ENCODE measurements at places on chromosomes 4 and X.

DNA sequence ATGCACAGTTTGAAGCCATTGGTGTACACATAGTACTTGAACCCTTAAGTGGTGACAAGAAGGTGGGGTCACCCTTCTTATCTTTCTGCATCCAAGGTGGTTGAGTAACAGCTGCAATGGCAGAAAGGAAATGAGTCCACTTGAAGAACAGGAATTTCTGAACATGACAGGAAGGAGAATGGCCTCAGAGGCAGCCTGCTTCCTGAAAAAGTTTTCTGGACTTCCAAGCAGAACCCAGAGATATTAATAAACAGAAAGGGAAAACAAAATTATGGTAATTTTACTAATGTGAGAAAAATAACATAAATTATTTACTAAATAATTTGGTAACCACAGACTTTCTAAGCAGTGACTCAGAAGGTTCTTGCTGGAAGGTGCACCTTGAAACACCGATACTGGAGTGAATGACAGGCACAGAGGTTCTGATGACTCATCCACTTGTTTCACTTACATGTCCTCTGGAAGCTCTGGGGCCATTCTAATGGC lies 119.9 kb upstream of the HS3ST1 start:
- DNase-seq: no peak

GRCh38 chr4:152072001-152072485 lies 311.2 kb upstream of the GATB start:
- DNase-seq: no peak

GRCh38 chr4:41572516-41572915 lies 34.6 kb downstream of the LIMCH1 start:
- no peak for DNase-seq

GRCh38 chrX:48972220-48973164 lies 848 bp upstream of the KCND1 start:
- no peak for DNase-seq

DNA sequence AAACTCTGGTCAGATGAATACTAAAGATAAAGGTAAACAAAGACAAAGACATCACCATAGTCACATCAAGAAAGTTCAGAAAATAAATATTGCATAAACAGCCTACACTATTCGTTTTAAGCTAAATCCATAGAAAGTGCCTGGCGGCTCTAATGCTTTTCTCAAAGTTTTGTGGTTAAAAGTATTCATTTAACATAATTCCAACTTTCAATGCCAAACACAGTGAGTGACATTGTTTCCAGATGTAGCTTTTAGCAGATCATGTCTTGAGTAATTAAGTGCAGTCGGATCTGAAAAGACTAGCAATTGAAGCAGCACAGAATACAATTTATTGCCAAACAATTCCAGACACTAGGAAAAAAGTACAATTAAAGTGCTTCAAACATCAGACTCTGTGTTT lies 287.1 kb upstream of the ADGRL3 start:
- no peak for DNase-seq

DNA sequence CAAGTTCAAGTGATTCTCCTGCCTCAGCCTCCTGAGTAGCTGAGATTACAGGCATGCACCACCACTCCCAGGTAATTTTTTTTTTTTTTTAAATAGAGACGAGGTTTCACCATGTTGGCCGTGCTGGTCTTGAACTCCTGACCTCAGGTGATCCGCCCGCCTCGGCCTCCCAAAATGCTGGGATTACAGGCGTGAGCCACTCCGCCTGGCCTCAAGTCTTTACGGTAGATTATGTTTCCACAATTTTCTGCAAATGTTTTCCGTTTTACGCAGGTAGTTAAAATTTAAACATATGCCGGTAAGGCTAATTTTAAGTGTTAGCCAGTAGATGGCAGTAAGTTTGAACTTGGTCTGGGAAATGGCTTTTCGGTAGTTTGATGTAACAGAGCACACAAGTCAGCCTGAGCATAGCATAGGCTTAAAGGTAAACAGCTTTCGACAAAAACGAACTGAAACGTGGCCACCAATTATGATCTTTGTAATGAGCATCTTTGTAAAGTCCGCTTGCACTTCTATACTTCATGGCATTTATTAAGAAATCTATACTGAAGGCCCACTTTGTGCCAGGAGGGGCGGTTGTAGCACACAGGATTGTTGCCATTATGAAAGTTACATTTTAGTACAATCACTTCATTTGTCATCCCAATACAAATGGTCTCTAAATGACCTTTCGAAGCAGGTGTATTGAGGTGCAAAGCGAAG lies 31.1 kb downstream of the CCKAR start:
- DNase-seq: peak; percentile 37

DNA sequence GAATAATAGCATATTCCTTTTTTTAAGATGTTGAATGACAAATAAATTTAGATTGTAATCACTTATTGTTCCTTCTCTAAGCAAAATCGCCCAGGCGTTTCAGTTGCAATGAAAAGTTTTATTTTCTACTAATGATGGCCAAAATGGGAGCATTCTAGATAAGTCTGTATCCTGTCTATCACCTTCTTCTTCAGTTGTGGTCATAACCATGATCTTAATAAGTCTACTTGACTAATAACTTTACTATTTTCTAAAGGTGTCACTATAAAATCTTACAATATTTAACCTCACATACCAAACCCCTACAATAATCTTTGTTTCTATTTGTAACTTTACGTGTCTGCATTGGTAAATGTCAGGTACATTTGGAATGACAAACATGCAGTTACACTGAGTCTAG lies 723.7 kb upstream of the MAGEB2 start:
- no peak for DNase-seq

GRCh38 chr4:105543881-105544280 lies 8.5 kb upstream of the ARHGEF38 start:
- DNase-seq: no peak

- no peak for DNase-seq
Observed at GRCh38 chr4:137707626-137708025, 175.3 kb upstream of the PCDH18 start.

DNA sequence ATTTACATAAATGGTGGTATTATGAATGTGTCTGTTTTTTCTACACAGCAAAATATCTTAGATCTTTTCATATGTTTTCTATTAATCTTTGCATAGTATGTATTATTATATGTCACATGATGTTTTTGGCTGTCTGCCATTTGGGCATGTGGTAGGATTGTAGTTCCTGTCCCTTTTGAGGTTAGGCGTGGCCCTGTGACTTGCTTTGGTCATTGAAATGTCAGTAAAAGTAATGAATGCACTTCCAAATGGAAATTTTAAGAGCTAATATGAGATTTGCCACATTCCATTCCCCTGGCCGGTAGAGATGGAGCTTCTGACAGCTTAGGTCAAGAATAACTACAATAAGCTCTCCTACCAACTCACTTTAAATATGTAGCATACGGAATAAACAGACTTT lies 45.1 kb downstream of the JADE3 start:
- DNase-seq: no peak

GRCh38 chr4:113499166-113499565 lies 262.4 kb downstream of the CAMK2D start:
- DNase-seq: no peak

GRCh38 chr4:61376301-61376700 lies 176.2 kb downstream of the ADGRL3 start:
- no peak for DNase-seq

DNA sequence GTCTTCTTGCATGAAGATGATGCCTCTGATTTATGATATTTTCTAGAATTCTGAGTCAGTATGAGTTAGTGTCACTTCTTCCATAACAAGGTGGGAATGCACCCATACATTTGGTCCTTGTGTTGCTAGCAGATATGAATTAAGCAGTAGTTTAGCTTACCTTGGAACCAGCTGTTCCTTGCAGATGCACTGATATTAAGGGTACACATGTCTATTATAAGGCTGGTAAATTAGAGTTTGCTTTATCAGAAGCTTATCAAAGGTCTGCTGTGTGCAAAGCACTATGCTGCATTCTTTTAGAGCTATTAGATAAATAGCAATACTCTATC lies 36.5 kb downstream of the AFF1 start:
- no peak for DNase-seq

DNA sequence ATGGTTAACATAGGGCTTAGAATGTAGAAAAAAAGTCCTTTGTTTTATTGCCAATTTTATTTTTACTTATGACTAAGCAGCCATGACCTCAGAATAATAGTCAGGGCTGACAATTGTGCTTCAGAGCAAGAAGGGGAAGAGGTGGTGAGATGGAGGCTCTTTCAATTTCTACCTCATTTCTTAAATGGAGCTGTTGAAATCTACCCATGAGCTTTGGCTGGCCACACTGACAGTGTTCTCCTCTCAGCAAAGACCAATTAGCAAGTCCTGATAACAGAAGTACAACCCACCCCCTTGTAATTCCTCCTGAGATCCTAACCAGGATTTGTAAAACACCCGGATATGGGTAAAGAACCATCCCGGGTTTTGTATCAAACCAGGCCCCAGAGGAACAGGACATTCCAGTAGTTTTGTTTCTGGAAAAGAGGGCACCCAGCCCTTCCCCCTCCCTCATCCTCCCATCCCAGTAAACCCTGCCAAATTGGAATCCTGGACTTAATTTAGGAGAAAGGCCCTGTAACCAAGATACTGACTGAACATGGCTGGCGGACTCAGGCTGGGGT lies at the start of gene HEPH:
TSS of gene HEPH (plus strand) at position 399 of the 563 bp plus-strand sequence. CDS start 6,324 bp downstream, outside the sequence.
- DNase-seq: no peak

DNA sequence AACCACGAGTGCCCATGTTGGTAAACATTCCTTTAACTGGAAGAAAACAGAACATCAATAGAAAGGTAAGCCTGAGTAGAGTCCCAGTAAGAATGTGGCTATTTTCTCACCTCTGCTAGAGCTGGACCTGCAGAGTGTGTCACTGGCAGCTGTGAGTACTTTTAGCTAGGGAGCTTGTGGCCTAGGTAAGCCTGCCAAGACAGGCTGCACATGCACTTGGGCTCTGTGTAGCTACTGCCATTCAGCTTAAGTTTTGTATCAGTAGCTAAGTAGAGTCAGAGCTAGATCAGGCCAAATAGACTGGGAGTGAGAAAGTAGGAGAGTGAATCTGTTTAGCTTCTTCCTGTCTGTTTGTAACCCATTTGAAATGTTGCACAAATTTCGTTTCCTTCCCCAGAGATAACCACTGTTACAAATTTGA lies 35.3 kb downstream of the RBPJ start:
- no peak for DNase-seq

DNA sequence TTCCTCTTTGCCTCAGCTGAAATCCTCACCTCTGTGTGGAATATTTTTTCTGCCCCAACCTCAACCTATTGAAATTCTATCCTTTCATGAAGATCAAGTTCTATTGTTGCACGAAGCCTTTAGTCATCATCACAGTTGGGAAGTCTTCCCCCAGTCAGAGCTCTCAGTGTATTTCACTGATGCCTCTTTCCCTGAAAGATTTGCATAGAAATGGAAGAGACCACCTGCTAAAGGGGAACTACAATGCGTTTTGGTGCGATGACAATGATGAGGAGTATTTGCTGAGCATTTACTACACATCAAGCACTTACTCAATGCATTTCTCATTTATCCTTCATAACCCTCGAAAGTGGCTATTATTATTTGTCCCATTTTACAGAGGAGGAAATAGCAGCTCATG lies 151.2 kb upstream of the KLF3 start:
- no peak for DNase-seq

DNA sequence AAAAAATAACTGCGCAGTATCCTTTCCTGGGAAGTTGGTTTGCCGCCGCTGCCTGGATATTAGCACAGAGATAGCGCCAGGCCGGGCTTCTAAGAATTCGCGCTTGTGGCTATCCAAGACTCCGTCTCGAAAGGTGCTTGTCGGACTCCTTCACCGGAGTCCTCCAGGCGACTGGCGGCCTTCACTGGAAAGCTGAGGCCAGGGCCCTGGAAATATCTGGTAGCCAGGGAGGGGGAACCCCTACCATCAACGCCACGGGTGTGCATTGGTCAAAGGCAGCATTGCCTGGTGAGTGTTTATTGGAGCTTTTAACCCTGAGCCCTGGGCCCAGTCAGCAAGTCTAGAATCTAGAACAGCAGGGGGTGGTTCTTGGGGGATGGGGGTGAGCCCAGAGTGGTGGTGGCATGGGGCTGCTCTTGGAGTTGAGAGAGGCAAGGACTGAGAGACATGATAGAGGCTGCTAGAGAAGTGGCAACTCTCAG lies 577 bp upstream of the PIM2 start:
- no peak for DNase-seq

DNA sequence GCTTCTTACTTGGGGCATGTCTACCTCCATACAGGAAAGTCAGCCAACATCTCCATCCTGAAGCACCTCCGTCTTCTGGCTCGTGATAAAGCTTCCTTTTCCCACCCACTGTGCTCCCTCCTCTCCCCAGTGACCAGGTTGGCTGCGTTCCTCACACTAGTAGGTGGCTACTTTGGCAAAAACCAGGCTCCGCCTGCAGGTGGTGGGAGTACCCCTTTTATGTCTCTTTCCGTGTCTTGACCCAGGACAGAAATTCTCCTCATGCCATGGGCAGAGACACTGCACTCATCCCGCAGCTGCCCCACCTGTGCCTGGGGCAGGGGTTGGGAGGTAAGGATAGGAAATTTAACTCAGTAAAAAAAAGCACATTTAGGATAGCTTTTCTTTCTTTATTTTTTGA lies 50.9 kb downstream of the ENPP6 start:
- DNase-seq: no peak

DNA sequence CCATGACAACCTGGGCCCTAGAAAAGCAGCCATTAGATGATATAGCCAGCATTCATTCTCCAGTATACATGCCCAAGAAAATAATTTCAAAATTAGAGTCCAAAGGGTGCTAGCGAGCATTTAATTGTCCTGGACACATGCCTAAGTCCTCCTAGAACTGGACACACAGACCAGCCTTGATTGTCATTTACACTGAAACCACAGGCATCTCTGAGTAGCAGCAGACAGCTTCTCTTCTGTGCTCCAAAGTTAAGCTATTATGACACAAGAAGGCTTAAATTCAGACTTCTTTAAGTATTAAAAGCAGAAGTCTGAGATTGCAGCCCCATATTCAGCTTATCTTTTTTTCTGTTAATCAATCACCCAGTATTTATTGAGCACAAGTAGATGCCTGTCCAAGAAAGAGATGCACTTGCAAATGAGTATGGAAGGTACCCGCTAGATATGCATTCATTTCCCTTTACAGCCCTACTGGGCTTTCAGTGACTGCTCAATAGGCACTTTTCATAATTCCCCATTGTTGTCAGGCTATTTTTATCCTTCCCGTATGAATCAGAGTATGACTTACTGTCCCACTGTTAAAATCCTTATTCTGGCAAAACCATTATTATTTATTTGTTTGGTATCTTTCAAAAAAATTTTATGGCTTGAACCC lies 374.1 kb downstream of the FBXW7 start:
- DNase-seq: no peak

GRCh38 chrX:7570432-7571029 lies 272.4 kb upstream of the VCX start:
- DNase-seq: no peak

DNA sequence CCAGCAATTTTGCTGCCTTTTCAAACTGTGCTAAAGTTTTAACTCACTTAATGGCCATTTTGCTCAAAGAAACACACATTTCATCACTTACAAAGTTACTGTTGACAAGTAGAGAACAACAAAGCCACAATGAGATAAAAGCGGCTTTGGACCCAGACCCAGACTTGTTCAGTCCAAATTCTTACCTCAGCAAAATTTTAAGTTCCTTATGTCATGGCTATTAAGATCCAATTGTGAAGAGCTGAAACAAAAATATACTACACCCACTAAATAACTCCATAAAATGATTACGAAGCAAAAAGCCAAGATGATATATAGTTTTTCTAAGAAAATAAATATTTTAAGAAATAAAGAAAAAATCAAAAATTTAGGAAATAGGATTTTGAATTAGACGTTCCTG lies 137.0 kb upstream of the INPP4B start:
- DNase-seq: no peak

- no peak for DNase-seq
Observed at GRCh38 chrX:21225643-21226042, 148.6 kb upstream of the CNKSR2 start.
